ENCODE measurements at places on chromosomes 11 and 22.

DNA sequence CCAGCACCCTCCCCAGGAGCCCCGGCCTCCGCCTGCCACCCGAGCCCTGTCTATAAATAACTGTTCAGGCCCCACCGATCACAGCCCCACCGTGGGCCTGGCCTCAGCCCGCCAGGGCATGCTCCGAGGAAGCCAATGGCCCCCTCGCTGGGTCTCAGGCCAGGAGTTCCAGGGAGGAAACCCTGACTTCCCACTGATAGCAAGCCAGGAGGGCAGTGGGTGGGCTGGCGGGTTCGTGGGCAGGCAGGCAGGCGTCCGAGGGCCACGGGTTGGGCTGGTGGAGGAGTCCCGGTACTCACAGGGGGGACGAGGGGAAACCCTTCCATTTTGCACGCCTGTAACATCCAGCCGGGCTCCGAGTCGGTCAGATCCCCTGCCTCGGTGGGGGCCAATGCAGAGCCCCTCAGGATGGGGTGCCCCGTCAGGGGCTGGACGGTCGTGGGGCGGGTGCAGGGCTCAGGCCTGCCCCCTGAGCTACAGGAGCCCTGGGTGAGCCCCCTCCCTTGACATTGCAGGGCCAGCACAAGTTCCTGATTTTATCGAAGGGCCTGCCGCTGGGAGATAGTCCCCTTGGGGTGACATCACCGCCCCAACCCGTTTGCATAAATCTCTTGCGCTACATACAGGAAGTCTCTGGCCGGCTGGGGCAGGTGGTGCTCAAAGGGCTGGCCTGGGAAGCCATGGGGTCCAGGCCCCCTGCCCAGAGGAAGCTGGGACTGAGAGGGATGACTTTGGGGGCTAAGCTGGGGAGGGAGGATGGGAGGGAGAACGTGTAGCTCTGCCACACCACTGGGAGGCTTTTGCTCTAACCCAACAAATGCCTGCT, at the start of gene SPI1:
SPI1 (minus strand) TSS at position 538 of the 826 bp plus-strand sequence; CDS start at position 344, 194 bp downstream.
- DNase-seq = no peak

DNA sequence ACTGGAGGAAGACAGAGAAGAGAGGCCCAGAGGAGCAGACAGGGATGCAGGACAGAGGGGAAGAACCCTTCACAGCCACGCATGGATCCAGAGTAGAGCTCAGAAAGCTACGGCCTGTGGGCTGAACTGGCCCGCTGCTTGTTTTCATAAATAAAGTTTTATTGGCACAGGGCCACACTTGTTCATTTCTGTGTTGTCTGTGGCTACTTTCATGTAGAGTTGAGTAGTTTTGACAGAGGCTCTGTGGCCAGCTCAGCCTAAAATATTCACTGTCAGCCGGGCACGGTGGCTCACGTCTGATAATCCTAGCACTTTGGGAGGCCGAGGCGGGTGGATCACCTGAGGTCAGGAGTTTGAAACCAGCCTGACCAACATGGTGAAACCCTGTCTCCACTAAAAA, 26.2 kb upstream of the GAL start:
- no peak for DNase-seq

DNA sequence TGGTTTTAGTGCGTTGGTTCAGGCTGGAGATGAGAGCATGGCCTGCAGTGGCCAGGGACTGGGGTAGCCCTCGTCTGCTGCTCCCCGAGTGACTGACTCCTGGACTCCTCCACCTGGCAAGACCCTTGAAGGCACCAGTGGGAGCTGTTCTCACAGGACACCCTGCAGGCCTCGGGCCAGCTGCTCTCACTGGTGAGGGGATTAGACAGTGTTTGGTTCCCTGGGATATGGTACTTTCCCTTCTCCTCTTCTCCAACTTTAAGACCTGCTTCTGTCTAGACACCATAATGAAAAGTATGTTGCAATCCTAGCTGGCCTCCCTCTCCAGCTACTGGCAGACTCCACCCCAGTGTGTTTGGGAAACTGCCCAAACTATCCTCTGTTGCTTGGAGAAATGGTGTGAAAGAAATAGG, 168.8 kb upstream of the CADM1 start:
- DNase-seq = no peak

- DNase-seq = no peak
These were observed 84.6 kb upstream of the TOP3B start for GRCh38 chr22:22067192-22067591.

DNA sequence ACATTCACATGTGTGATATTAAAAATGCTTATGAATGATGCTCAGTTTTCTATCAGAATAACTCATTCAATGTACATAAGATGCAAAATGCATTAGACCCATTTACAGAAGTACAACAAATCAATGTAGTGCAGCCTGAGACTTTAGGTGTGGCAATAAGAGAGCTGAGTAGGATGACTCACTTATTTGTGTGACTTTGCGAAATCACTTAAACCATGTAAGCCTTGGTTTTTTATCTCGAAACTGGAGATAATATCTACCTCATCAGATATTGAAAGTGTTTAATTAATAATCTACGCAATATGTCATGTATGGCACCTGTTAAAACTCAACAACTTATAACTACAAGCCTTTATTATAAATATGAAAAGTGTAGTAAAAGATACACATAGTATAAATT, 105.7 kb upstream of the LUZP2 start:
- DNase-seq = no peak

- DNase-seq = no peak
These were observed 4.2 kb downstream of the TSSC4 start for GRCh38 chr11:2404735-2405196.

DNA sequence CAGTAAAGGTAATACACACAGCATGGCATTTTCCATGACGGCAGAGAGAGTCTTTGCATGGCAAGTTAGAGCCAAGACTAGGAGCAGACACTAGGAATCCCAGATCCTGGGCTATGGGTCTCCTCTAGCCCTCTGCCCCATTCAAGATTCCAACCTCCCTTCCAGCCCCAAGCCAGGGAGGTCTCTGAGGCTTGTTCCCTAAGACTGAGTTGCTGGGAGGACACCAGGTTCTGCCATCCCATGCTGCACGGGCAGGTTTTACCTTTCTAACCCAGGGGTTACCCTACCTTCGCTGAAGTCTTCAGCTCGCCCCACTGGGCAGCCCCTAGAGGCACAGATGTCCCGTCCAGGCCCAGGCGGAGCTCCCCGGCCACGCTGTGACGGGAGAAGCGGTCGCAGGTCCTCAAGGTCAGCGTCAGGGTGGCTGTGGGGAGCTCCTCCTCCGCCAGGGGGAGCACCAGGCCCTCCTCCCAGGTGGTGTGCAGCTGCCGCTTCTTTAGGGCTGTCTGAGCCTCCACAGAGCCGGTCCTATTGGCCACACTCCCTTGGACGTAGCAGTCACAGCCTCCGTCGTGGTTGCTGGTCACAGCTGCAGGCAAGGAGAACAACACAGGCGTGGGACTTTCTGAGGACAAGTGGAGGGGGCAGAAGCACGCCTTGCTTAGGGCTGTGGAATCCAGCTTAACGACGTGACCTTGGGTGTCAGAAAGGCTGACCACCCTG, 33.8 kb downstream of the SYT13 start:
- DNase-seq = no peak

- DNase-seq = no peak
These were observed 771.7 kb downstream of the TBC1D22A start for GRCh38 chr22:47533961-47534803.

DNA sequence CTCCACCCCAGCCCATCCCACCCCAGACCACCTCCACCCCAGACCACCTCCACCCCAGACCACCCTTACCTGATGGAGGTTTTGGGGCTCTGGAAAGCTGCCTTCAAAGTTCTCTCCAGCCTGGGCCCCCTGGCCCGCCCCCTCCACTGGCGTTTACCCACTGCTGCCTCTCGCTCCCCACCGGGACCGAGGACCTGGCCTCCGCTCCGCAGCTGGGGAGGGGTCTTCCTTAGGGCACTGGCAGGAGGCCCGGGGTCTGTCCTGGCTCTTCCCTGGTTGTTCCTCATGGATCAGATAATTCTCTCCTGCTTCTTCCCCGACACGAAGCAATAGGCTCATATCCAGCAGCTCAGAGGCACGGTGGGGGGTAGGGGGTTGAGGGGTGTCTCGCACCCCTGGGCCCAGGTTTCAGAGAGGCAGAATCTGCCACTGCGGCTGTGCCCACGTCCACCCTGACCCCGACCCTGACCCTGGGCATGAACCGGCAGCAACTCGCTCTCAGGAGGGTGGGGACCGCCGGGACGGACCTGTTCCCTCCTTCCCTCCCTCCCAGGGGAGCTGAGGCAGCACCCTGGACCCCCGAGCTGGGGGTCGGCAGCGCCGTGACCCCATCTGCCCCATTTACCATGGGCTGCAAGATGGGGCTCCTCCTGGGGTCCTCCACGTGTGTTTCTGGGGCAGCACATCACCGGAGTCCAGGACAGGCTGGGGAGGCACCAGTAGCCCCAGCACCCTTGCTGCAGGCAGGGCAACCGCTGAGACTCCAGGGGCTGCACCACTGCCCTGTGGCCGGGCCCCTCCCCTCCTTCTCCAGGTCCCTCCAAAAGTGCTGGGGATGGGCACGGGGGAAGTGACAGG, 12.9 kb downstream of the KRTAP5-5 start:
- no peak for DNase-seq

DNA sequence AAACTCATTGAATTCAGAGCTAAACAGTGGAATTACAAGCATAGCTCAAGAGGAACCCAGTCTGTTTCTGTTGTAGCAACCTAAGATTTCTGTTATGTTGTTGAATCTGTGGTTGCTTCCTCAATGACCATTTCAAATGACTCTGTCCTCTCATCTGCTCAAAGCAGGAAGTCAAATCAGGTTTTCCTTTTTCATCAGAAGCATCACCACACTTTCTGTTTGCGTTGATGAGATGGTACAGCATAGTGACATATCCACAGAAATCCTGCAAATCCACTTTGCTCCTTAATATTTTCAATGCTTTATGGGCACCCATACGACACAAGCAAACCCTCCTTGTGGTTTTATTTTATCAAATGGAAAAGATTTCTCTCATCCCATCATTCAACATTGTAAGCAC, 12.6 kb upstream of the UCP2 start:
- no peak for DNase-seq

DNA sequence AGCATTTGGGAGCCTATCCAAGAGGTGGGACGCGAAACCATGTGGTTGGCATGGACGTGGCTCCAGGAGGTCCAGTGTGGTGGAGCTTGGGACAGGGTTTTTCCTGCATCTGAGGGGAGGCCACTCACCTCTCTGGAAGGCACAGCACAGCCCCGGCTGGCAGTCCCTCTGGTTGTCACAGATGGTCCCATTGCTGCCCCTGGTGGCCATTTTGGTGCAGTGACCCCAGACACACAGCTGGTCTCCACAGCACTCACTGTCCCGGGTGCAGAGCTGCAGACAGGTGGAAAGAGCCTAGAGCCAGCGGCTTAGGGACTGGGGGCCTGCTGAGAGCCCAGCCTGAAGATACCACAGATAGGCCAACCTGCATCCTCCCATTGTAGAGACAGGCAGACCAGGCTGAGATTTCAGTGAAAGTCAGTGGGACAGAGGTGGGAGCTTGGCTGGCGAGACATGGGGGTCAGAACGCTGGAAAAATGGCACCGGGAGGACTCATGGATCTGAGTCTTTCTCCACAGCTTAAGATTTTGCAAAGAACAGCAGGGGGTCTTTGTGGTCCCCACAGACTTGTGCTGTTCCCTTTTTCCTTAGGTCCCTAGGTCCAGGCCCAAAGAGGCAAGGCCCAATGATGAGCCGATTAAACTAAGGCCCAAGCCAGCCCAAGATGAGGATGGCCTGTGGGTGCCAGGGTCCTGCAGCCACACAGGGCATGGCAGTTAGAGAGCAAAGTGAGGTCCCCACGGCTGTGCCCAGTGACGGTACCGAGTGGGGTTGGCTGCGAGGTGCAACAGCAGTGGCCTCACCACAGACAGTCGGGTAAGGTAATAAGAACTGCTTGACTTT, 41.4 kb downstream of the DKK3 start:
- peak; percentile 52 for DNase-seq

DNA sequence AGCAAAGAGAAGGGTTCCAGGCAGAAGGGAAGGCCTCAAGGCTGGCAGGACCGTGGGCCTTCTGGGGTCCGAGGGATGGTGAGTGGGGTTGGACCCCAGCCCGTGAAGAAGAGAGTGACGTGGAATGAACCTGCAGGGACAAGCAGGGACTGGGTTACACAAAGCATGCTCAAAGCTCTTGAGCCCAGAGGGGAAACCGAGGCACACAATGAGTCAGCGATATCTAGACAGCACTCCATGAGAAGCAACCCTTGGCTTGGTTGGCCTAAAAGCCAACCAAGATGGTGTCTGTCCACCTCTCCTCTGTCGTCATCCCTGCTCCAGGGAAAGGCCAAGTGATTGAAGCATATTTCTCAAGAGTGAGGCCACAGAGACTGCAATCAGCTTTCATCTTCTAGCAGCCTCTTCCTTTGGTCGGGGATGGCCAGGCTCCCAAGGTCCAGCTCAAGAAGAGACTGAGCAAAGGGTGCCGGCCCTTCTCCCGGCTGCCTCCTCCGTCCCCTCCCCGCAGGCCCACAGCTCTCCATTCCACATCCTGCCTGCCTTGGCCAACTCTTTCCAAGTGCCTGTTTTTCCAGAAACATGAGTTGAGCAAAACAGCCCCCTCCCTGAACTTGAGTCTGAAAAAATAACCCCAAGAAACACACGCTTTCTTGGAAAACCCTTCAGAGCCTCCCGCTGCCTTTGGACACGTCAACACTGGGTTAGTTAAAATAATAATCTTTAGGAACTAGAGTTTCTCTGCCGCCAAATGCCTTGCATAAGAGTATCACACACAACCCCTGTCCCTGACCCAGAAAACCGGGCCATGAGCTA, 556.6 kb downstream of the MIAT start:
- no peak for DNase-seq

- no peak for DNase-seq
These were observed 58.5 kb upstream of the SESN3 start for GRCh38 chr11:95289378-95290101.

GRCh38 chr11:124748481-124749343, 3.3 kb downstream of the VSIG2 start:
- no peak for DNase-seq

Data from effector CD4-positive, alpha-beta T cell (primary cell).